Activated CD8-positive, alpha-beta memory T cell treated with anti-CD3 and anti-CD28 coated beads for 4 hours (primary cell): ENCODE measurements at places on chromosomes 7 and 10.

- no peak for DNase-seq
Measured at GRCh38 chr10:63503395-63503794, 17.8 kb upstream of the REEP3 start.

DNA sequence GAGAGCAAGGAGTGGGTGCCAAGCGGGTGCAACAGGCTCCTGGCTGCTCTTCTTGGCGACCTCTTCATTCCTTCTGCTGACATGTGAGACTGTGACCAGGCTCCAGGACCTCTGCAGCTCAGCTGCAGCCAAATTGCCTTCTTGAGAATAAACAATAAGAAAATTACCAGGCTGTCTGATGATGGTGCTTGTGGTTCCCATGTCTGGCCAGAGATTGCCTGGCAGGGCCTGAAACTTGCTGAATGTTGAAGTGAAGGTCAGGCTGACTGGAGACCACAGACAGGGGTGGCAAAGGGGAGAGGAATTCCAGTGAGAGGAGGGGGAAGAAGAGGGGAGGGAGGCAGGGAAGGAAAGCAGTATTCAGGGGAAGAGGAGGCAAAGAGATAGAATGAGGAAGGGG, 497.4 kb upstream of the PODXL start:
- no peak for DNase-seq

- no peak for DNase-seq
Measured at GRCh38 chr7:68200051-68200670, 1203.5 kb downstream of the TYW1 start.

- DNase-seq: no peak
Measured at GRCh38 chr10:79605308-79605707, 5.4 kb upstream of the SFTPA1 start.

DNA sequence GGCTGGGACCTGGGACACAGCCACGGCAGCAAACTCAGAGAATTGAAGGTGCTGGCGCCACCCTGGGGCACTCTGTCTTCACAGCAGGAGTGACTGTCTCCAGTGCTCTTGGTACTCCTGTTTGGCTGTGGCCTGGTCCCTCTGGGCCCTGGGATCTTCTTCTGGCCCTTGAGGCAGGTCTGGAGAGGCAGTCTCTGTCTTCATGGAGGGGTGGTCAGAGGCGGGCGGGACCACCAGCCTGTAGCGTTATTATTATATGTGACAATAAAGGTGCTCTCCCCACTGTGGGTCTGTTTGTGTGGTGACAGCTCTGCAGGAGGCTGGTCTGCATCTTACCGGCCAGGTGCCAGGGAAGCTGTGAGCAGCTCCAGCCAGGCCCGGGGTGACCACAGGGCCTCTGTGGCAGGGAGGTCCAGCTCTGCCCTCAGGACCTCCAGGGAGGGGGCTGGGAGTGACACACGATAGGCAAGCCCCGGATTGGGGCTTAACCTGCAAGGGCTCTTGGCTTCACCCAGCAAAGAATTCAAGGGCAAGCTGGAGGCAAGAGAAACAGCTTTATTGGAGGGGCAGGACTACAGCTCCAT, 70.3 kb downstream of the MYL10 start:
- no peak for DNase-seq

DNA sequence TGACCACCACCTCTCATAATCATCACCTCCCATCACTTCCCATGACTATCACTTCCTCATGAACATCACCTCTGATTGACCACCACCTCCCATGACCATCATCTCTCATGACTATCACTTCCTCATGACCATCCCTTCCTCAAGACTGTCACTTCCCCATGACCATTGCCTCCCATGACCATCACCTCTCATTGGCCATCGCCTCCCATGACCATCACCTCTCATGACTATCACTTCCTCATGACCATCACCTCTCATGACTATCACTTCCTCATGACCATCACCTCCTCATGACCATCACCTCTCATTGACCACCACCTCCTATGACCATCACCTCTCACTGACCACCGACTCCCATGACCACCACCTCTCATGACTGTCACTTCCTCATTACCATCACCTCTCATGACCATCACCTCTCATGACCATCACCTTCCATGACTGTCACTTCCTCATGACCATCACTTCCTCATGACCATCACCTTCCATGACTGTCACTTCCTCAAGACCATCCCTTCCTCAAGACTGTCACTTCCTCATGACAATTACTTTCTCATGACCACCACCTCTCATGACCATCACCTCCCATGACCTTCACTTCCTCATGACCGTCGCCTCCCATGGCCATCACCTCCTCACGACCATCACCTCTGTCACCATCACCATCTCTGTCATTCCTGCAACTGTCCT, 51.6 kb downstream of the PDGFA start:
- no peak for DNase-seq

- no peak for DNase-seq
Measured at GRCh38 chr7:142385491-142386340, 127.9 kb upstream of the PRSS58 start.

GRCh38 chr10:22712956-22713852, 1.2 kb downstream of the PIP4K2A start:
- DNase-seq: peak; percentile 19

GRCh38 chr7:155852426-155853301, 40.4 kb upstream of the SHH start:
- no peak for DNase-seq

GRCh38 chr7:1741751-1742554, 71.9 kb downstream of the ELFN1 start:
- no peak for DNase-seq

DNA sequence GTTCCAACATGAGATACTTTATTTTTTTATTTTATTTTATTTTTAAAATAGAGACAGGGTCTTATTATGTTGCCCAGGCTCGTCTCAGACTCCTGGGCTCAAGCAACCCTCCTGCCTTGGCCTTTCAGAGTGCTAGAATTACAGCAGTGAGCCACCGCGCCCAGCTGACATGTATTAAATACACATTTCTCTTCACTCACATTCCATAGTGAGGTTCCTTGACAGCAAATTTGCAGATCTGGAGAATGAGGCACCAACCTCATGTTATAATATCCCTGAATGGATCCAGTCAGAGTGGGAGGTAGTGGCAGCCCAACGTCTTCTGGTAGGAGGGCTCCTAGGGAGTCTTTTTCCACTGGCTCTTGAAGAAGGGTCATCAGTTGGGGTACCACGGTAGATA, 46.1 kb downstream of the OGDH start:
- no peak for DNase-seq
